ENCODE measurements at places on chromosomes 16 and 17. TPM values are rescaled to one million over a fixed set of nuclear protein-coding genes. Genes with fewer than 3 reads are reported as not detected.

DNA sequence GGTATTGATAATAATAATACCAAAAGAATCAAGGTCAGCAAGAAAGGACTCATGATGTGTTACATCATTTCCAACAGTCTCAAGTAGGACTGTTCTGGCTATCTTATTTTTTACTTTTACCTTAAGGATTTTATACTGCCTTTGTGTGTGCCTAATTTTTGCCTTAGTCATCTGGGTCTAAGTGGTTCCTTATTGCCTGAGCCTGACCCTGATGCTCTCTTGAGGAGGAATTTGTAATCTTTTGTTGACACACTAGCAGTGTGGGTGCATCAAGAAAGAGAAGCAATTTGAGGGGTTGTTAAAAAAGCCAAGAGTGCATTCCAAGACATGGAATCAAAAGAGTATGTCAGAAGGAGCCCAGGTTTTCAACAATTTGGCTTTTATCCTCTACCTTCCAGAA, 59.3 kb downstream of the TMEM100 start:
- no peak for DNase-seq

DNA sequence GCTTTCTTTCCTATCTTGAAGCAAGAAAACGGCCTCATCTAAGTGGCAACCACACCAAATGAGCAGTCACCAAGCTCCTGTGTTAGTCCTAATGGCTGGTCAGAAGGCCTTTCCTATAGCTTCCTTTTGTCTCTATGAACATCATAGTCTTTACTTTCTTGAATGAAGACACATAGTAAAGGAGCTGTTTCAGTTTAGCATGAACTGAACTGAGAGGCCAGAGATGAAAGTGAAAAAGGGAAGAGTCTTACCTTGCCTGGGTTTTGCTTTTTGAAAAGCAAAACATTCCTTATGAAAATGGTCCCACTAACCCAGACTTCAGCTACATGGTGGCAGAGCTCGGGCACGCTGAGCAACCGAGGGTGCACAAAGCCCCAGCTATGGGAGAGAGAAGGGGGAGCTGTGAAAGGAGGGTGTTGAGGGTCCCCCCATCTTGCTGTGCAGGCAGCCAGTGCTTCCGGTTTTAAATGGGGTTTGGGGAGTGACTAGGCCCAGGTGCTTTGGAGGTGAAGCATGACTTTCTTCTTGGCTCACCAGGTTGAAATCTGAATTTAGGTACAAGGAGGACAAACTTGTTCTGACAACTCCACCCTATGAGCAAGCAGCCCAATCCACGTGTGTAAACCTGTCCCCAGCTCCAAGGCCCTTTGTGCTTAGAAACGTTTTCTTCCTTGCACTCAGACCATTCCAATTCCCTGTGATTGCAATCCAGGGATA, 9.1 kb upstream of the PSMC3IP start:
- peak; percentile 33 for DNase-seq

KRT24 gene
- total RNA-seq: not detected

DNA sequence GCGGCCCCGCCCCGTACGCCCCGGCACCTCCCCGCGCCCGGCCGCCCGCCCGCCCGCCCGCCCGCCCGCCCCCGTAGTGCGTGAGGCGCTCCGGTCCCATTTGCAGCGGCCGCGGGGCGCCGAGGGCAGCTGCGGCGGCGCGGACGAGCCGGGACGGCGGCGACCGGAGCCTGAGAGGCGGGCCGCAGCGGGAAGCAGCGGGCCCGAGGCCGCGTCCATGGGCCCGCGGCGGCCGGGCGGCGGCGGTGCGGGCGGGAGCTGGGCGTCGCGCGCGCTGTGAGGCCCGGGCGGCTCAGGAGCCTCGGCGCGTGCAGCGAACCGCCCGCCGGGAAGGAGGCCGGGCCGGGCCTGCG, at the start of gene MPRIP:
MPRIP (plus strand) TSS at position 74 of the 353 bp plus-strand sequence. CDS start 392 bp downstream, outside the sequence.
- DNase-seq: no peak

- no peak for DNase-seq
These were observed 419.0 kb upstream of the ASIC2 start for GRCh38 chr17:33712120-33712519.

GRCh38 chr16:2008009-2008526, 1.6 kb downstream of the ZNF598 start:
- no peak for DNase-seq

- no peak for DNase-seq
These were observed 63.9 kb downstream of the RTN4RL1 start for GRCh38 chr17:1961189-1961588.

- DNase-seq: no peak
These were observed 365.8 kb upstream of the DYNLRB2 start for GRCh38 chr16:80175011-80175410.

HSPB9 gene
- not detected for total RNA-seq

FCSK gene
- 11.5 TPM for total RNA-seq

DNA sequence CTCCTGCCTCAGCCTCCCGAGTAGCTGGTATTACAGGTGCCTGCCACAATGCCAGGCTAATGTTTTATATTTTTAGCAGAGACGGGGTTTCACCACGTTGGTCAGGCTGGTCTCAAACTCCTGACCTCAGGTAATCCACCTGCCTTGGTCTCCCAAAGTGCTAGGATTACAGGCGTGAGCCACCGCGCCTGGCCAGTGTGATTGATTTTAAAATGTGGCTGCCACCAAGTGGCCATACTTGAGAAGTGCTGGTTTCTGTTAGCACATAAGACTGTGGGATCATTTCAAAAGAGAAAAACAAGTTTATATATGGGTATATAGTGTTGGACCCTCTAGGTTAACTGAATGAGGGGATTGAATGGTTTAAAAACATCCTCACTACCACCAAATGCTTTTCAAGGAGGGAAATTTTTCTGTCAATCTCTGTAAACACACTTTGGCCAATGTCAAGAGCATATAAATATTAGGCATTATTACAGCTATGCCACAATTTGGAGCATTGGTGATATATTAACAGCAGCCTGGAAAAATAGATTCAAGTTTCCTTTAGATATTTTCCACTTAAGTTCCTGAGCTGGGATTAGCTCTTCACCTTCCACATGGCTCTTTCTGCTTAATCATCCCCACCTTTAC, 13.5 kb upstream of the DHRS13 start:
- no peak for DNase-seq

- DNase-seq: peak; percentile 25
These were observed 13.4 kb downstream of the ARL4D start for GRCh38 chr17:43412166-43412565.

GRCh38 chr16:88561485-88562359, 8.5 kb upstream of the ZC3H18 start:
- DNase-seq: no peak

- no peak for DNase-seq
These were observed 19.9 kb downstream of the CEP295NL start for GRCh38 chr17:78883089-78883532.

GRCh38 chr16:55136356-55137150, 187.4 kb upstream of the IRX6 start:
- DNase-seq: no peak

CCL8 gene
- not detected for total RNA-seq

GRCh38 chr16:83899272-83899897, 470 bp downstream of the MLYCD start:
- no peak for DNase-seq

GRCh38 chr17:17080181-17080631, 37.9 kb downstream of the MPRIP start:
- DNase-seq: peak; percentile 30

C17orf67 gene
- 1.8 TPM for total RNA-seq

- no peak for DNase-seq
These were observed 42.7 kb downstream of the DHRS7B start for GRCh38 chr17:21169496-21169895.

- no peak for DNase-seq
These were observed 32.6 kb downstream of the TEKT3 start for GRCh38 chr17:15308758-15309157.

TP53TG3B gene
- not detected for total RNA-seq

DNA sequence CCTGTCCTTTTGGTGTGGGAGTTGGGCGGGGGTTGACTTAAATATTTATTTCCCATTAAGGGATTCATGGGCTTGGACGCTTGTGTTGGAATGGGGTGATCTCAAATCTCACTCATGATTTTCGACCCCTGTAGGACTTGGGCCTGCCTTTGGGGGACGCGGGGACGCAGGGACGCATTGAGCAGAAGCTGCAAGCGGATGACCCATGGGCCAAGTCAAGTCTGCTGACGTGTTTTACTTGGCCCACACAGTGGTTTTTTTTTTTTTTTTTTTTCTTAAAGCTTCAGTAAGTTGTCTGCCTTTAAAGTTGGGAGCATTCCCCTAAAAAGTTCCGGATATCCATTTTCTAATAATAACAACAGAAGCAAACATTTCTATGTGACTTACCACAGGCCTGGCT, 28.9 kb downstream of the CMIP start:
- DNase-seq: no peak

DNA sequence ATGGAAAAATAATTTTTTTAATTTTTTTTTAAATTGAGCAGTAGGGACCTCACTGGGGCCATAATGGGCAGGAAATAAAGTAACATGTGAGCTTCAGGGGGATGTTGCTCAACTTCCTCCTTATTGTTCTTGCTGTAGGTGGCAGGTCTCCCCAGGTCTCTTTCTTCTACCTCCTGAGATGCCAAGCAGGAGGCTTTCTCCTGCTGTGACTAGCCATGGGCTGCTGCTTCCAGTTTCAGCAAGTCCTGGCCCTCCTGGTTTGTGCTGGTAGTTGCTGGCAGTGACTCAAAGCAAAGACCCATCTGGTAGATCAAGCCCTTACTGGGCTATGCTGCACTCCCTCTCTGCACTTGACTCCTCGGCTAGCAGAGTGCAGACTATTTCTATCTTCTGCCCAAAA, 2.3 kb downstream of the DPEP2NB start:
- no peak for DNase-seq

CCL16 gene
- total RNA-seq: not detected

DNA sequence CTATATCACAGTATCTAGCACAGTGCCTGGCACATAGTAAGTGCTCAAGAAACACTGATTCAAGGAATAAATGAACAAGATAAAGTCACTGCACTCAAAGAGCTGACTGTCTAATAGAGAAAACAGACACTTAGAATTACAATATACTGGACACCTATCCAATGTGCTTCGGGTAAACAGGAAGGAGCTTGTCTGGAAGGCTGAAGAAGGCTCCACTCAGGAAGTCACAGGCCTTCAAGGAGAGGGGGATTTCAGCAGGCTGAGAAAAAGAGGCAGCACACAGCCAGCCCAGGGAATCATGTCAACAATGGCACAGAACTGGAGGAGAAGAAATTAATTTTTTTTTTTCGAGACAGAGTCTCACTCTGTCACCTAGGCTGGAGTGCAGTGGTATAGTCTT, 9.7 kb upstream of the IL4R start:
- no peak for DNase-seq

DNA sequence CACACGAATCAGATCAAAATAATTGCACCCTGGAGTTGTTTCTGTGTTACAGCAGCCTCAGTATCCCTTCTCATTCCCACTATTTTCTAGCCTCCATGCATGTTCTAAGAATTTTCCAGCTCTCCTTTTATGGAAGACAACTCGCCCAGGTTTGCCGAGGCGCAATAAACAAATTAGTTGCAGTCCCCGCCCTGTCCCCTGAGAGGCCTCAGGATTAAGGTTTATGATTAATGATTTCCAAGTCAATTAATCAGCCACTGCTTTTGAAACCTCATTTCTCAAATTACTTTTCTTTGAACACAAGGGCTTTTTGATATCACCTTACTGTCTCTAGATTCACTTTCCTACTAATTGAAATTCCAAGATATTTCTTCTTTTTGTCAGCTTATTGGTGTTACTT, 138.3 kb upstream of the HSBP1 start:
- DNase-seq: no peak

DNA sequence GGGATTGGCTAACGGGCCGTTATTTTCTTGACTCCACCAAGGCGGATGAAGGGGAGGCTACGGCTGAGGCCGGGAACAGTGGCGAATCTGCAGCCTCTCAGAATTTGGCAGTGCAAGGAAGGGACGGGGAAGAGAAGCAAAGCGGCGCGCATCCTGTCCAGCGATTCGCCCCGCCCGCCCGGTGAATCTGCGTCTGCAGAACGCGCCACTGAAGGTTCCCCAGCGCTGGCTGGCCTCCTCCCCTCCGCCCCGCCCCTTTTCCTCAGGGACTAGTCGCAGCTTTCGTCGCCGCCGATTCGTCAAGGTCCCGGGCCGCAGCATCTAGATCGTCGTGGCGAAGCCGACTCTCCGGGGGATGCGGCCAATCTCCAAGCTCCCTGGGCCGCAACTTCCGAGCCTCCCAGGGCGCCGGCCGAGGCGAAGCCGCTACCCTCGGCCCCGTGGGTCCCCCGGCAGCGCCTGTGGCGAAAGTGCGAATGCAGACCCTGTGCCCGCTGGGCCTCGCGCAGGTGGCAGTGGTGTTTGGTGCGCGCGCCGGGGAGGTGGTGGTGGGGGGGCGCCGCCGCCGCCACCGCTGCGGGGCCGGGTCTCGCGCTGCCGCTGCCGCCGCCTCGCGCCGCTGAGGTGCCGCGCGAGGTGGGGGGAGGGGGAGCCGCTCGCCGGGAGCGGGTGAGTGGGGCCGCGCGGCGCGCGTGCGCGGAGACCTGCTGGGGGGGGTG, at the start of gene SETD1A:
SETD1A (plus strand) TSS at position 299 of the 719 bp plus-strand sequence. CDS start 978 bp downstream, outside the sequence.
- peak; percentile 99 for DNase-seq

LRRC75A gene
- 4.1 TPM for total RNA-seq

ZFHX3 gene
- 86.8 TPM for total RNA-seq

DNA sequence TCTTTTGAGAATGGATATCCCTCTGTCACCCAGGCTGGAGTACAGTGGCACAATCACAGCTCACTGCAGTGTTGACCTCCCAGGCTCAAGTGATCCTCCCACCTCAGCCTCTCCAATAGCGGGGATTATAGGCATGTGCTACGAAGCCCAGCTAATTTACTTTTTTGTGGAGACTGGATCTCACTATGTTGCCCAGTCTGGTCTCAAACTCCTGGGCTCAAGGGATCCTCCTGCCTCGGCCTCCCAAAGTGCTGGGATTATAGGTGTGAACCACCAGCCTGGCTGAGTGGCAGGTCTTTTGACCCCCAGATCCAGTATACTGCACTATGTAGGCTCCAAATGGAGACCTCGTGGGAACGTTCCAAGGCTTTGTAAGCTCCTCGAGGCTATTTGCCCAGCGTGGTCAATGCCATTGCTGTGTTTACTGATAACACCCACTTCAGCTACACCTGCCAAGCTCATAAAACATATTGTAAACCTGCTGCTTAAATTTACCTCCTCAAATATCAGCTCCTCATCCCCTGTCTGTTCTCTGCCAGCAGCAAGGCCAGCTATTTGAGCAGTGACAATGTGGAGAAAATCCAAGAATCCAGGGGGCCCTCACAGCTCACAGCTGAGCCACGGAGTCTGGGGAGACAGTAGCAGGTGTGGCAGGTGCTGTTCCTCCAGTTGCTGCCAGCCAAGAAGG, 16.2 kb upstream of the KIFC3 start:
- DNase-seq: no peak

NEUROD2 gene
- not detected for total RNA-seq

ACADVL gene
- total RNA-seq: 584 TPM

IL21R gene
- 2.2 TPM for total RNA-seq

GRCh38 chr16:81817789-81818567, 38.9 kb downstream of the PLCG2 start:
- DNase-seq: no peak

LDAF1 gene
- 46.6 TPM for total RNA-seq
